ENCODE measurements at places on chromosomes 12 and 14. TPM values are rescaled to one million over a fixed set of nuclear protein-coding genes. Genes with fewer than 3 reads are reported as not detected.

- H3K4me1 ChIP-seq, result peaks cover 38% of the 10 kb centered on the region
- no peaks in the 10 kb centered on the region for H3K36me3 ChIP-seq
- no peaks in the 10 kb centered on the region for H3K27me3 ChIP-seq
- peak; percentile 50 for DNase-seq
- peak overlapping the region; percentile 43 for H3K27ac ChIP-seq
Measured at GRCh38 chr14:100406505-100407131, 83.5 kb downstream of the SLC25A47 start.

DNA sequence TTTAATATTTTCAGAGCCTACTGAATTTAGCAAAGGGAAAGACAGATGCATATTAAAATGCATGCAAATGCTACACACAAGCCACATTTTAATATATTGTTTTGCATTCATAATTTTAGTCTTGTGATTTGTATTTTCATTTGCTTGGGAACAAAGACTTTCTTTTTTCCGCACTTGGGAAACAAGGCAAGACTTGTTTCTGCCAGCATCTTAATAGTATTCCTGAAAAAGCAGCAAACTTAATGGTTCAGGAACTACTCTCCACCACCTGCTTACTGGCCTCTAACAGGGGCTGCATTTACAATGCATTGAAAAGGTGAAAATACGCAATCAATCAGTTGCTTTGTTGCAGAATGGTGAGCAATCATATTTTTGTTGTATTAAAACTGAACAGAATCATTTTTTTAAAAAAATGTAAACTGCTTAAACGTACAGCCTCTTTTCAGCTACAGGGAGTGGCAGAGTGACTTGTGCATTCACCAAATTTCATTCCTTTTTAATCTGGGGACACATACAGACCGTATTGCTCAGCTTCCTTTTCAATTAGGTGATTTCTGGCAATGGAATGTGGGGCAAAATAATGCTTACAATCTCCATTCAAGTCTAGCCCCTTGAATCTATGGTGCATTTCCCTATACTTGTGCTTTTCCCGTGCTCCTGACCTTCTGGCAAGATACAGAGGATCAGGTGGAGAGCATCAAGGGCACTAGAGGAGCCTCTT lies 144.1 kb upstream of the BTG1 start:
- no peaks in the 10 kb centered on the region for H3K4me1 ChIP-seq
- DNase-seq, result no peak
- H3K36me3 ChIP-seq, result no peaks in the 10 kb centered on the region
- no peaks in the 10 kb centered on the region for H3K27me3 ChIP-seq

DNA sequence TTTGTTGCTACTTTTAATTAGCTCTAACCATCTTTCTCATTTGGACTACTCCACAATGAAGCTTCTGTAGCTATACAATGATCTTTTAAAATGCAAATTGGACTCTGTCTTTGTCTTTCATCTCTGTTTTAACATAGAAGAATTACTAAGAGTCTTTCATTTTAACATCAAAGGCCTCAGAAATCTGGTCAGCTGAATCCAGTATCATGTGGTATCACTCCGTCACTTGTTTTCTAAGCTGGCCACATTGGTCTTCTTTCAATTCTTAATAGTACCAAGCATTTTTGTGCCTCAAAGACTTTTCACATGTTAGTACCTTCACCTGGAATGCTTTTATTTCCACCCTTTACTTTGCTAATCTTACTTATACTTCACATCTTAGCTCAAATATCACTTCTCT lies 95.5 kb upstream of the SLC16A7 start:
- no peaks in the 10 kb centered on the region for H3K27me3 ChIP-seq
- H3K27ac ChIP-seq, result no peak overlapping the region
- H3K4me3 ChIP-seq, result no peak overlapping the region
- DNase-seq, result no peak

- no peak overlapping the region for H3K27ac ChIP-seq
- no peaks in the 10 kb centered on the region for H3K4me1 ChIP-seq
- H3K4me3 ChIP-seq, result no peak overlapping the region
- no peaks in the 10 kb centered on the region for H3K27me3 ChIP-seq
Measured at GRCh38 chr12:114993165-114993564, 309.2 kb upstream of the TBX3 start.

GRCh38 chr12:93803424-93803807 lies 126.2 kb downstream of the CRADD start:
- peak overlapping the region; percentile 62 for H3K27ac ChIP-seq
- no peak for DNase-seq
- H3K4me3 ChIP-seq, result no peak overlapping the region
- H3K27me3 ChIP-seq, result no peaks in the 10 kb centered on the region
- H3K4me1 ChIP-seq, result no peaks in the 10 kb centered on the region

- no peak overlapping the region for H3K4me3 ChIP-seq
- no peak for DNase-seq
- peaks cover 30% of the 10 kb centered on the region for H3K4me1 ChIP-seq
Measured at GRCh38 chr12:4540638-4541037, 1.9 kb downstream of the RAD51AP1 start.

DNA sequence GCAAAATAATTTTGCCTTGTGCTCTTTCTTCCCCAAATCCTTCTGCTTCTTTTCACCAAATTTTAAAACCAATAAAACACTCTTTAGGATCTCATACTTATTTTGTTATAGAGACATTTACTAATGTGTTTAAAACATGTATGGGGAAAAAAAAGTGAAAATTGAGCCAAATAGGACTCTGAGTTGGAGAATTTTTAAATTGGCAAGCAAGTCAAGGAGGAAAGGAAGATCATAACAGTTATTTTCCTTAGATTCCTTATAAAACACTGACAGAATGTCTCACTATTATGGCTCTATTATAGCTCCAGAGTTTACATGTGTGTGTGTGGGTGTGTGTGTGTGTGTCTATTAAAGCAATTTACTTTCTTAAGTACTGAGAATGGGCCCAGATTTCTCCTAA lies 220.5 kb downstream of the SLC6A15 start:
- H3K27me3 ChIP-seq, result no peaks in the 10 kb centered on the region
- no peak overlapping the region for H3K4me3 ChIP-seq
- no peak overlapping the region for H3K27ac ChIP-seq
- peak; percentile 6 for DNase-seq
- no peaks in the 10 kb centered on the region for H3K36me3 ChIP-seq

DNA sequence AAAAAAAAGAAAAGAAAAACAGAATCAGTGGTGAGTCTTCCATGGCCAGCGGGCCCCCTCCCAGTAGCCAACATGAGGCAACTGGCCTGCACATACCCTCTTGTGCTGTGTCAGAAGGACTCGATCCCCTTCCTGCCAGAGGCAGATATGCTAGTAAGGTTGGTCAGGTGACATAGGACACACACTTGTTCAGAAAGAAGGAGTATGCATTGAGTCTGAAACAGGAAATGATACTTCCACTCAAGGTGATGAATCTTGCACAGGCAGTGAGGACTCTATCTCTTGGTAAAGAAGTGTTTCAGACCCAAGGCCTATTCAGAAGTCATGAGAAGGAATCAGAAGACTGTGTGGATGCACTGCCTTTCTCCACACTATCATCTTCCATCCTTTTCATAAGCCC lies 269.7 kb upstream of the FAR2 start:
- H3K4me1 ChIP-seq, result no peaks in the 10 kb centered on the region
- H3K4me3 ChIP-seq, result no peak overlapping the region
- no peaks in the 10 kb centered on the region for H3K36me3 ChIP-seq
- H3K27me3 ChIP-seq, result no peaks in the 10 kb centered on the region

- H3K4me3 ChIP-seq, result no peak overlapping the region
- peak; percentile 91 for DNase-seq
- H3K4me1 ChIP-seq, result peaks cover 39% of the 10 kb centered on the region
- no peaks in the 10 kb centered on the region for H3K27me3 ChIP-seq
- H3K27ac ChIP-seq, result peak overlapping the region; percentile 74
- H3K36me3 ChIP-seq, result peaks cover 4% of the 10 kb centered on the region
Measured at GRCh38 chr14:70665448-70666360, 24.0 kb downstream of the TTC9 start.

DNA sequence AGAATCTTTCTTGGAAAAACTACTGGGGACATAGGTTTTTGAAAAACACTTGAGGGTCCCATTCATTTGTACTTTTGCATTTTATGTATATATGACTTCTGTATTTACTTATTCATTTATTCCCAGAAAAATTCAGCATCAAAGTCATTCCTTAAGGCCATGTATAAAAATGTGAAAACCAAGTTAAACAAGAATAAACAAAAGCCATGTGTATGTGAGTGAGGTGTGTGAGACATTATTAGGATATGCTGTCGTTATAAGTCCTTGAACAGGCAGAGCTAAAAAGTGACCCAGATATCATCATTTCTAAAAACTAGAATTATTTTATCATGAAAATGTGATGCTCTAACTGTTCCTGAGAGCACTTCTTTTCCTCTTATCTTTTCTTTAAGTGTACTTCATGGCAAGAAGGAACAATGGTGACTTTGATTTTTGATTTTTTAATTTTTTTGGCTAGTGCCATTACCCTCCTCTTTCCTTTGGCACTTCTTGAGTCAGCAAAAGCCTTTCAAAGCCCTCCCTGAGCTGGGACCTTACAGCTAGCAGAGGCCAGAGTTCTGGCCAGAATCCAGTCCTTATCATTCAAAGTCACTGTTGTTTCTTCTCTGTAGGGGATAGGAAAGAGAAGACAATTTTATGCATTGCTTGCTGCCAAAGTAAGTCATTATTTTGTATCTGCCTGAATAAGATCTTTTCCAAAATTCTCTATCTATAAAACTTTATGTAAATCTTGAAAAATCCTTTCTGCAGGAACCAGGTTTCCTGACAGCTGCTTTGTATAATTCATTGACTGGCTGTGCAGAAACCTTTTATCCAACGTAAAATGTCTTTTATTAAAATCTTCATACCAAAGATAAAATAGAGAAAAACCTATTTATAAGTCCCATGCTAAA lies 419.7 kb upstream of the PRICKLE1 start:
- no peaks in the 10 kb centered on the region for H3K27me3 ChIP-seq
- H3K4me1 ChIP-seq, result no peaks in the 10 kb centered on the region
- no peak for DNase-seq
- H3K4me3 ChIP-seq, result no peak overlapping the region

DNA sequence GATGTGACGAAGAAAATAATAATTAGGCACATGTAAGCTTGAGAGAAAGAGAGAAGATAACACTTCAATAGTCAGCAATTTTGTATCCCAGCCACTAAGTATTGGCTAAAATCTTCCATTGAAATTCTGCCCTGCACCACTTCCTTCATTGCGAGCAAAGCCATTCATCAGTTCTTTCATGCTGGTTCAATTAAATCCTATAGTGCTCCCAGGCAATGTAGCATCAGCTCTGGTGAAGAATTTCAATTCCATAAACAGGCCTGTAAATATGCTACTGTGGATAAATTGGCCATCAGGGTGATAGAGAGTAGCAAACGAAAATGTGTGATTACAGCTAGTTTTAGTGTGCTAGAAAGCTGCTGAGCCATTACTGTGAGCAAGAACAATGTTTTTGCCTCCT lies 24.7 kb downstream of the RPL10L start:
- H3K4me3 ChIP-seq, result no peak overlapping the region
- H3K36me3 ChIP-seq, result no peaks in the 10 kb centered on the region
- no peak for DNase-seq

DNA sequence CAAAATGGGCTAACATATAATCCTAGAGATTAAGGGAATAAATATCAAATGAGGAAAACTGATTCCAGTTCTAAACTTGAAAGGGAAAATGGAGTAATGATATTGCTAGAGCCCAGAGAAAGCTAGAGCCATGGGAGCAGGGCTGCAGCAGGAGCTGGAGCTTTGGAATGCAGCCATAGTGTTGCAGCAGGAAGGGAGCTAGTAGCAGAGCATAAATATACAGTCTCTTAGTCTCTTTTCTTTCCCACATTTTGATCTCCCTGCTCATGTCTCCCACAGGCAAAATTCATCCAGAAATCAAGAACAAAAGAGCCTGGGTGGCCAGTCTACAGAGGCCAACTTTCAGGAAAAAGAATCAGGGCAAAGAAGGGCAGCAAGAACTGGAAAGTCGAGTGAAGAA lies 253.7 kb downstream of the ATXN7L3B start:
- H3K27me3 ChIP-seq, result no peaks in the 10 kb centered on the region
- no peaks in the 10 kb centered on the region for H3K4me1 ChIP-seq
- no peak overlapping the region for H3K4me3 ChIP-seq
- no peak overlapping the region for H3K27ac ChIP-seq

DNA sequence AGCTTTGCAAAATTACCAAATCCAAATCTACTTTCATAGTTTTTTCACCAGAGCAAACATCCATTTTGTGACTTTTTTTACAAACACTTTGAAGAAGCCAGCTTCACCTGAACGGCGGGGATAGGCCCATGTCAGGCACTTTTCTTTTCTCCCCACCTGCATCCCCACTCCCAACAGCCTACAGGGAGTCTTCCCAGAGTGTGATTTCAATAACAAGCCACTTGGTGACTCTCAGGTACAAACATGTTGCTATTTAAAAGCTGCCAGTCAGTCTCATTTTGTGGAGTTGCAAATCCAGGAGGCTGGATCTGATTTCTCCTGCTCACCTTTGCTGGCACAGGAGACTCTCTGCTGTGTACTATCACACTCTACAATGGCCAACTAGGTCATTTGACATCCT lies 285.5 kb downstream of the KCNH5 start:
- H3K4me1 ChIP-seq, result no peaks in the 10 kb centered on the region
- H3K27me3 ChIP-seq, result peaks cover 6% of the 10 kb centered on the region
- no peak overlapping the region for H3K4me3 ChIP-seq
- H3K36me3 ChIP-seq, result no peaks in the 10 kb centered on the region

GRCh38 chr12:53378222-53378621 lies 1.8 kb upstream of the SP1 start:
- no peak overlapping the region for H3K4me3 ChIP-seq
- DNase-seq, result no peak
- H3K27me3 ChIP-seq, result no peaks in the 10 kb centered on the region
- H3K27ac ChIP-seq, result peak overlapping the region; percentile 96
- H3K4me1 ChIP-seq, result peaks cover 38% of the 10 kb centered on the region

DNA sequence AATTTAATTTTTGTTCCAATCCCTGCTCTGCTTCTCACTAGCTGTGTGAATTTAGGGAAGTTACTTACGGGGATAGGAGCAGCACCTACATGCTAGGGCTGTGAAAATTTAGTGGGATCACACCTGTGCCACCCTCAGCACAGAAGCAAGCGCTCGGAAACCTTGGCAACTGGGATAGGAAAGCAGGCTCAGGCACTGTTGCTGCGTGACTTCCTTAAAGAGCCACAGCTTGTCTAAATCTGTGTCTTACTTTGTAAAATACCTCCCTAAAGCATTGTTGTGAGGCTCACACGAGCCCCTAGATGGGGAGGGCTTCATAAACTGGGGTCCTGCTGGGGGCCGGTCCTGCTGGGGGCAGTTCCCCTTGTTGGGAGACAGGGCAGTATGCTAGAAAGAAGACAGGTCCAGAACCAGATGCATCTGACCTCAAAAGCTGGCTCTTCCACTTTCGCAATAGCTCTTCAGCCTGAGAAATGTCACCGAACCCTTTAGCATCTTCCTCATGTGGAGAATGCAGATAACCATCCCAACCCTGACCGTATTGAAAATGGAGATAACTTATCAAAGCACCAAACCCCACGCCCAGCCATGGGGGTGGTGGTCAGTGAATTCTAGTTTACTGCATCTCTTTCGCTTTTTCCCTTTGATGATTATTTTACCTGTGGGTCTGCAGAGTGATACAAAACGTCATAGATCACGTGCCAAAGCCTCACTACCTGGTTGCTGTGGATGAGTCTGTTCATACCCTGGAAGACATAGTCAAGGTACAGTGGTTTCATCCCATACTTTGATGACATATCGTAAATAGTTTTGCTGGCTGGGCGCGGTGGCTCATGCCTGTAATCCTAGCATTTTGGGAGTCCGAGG lies 54.1 kb downstream of the AK7 start:
- no peaks in the 10 kb centered on the region for H3K27me3 ChIP-seq
- no peaks in the 10 kb centered on the region for H3K36me3 ChIP-seq
- no peak overlapping the region for H3K4me3 ChIP-seq
- H3K4me1 ChIP-seq, result no peaks in the 10 kb centered on the region
- no peak overlapping the region for H3K27ac ChIP-seq

CLEC14A gene
- 1.8 TPM for polyA plus RNA-seq

OTX2 gene
- not detected for polyA plus RNA-seq

PGAM5 gene
- 13.0 TPM for polyA plus RNA-seq

DYNLL1 gene
- 476 TPM for polyA plus RNA-seq

PRR4 gene
- 2.1 TPM for polyA plus RNA-seq

RDH5 gene
- 3.2 TPM for polyA plus RNA-seq
